ENCODE measurements at places on chromosomes 6 and 20.
A peak's percentile ranks its signal among the peaks of the same experiment; 100 is the strongest.

DNA sequence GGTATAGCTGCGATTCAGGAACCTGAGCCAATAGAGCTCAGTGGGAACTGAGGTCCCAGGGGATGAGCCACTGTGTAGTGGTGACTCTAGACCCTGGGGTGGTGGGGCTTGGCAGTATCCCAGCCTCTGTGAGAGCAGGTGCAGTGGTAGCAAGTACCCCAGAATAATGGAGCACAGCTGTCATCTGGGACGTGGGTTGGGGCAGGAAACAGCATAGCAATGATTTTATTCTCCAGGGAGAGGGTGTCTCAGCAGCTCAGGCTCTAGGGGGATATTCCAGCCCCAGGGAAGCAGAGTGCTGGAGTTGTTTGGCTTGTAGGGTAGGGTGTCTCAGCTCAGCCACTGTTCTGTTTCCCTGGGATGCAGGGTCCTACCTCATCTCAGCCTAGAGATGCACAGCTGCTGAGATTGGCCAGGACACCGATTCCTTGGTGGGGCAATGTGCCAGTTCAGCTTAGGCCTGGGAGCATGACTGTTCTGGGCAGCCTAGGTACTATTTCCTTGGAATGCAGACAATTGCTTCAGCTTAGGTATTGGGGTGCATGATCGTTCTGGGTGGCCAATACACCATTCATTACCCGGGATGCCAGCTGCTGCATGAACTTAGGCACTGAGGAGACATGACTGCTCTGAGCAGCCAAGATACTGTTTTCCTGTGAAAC lies 34.0 kb upstream of the NUP153 start:
- peak; percentile 32 for DNase-seq

DNA sequence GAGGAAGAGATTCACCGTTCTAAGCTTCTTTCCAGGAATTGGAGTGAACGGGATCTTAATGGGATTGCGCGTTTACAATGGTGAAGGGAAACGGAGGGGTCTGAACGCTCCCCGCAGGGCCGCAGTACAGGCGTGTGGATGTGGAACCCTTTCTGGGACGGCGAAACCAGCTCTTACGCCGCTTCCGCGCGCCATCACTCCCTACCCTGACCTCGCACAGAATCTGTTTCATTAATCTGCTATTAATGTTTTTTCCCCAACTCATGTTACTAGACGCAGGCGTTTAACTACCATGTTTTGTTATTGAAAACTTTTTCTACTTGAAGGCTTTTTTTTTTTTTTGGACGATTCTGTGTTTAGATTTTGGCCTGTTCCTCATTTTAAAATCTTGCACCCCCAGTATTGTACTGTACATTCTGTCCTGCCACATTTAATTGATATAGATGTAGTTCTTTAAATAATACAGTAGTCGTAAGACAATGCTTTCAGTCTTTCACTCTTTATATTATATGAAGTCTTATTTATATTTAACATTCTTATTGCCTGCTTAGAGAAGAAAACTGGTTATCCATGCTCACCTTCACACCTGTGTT lies 696 bp upstream of the SUPT3H start:
- DNase-seq: peak; percentile 40

- no peak for DNase-seq
These were observed 260.6 kb downstream of the PRL start for GRCh38 chr6:22036275-22036674.

DNA sequence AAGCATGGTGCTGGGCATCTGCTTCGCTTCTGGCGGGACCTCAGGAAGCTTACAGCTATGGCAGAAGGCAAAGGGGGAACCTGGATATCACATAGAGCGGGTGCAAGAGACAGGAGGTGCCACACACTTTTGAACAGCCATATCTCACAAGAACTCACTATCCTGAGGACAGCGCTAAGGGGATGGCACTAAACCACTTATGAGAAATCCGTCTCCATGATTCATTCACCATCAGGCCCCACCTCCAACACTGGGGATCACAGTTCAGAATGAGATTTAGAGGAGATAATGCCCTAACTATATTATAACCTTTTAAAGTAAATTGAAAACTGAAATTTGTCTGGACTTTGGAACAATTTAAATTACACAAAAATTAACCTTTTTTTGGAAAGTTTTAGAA lies 37.8 kb upstream of the SUMO4 start:
- DNase-seq: no peak

GRCh38 chr6:2852514-2852855 lies 10.8 kb upstream of the SERPINB1 start:
- DNase-seq: no peak

DNA sequence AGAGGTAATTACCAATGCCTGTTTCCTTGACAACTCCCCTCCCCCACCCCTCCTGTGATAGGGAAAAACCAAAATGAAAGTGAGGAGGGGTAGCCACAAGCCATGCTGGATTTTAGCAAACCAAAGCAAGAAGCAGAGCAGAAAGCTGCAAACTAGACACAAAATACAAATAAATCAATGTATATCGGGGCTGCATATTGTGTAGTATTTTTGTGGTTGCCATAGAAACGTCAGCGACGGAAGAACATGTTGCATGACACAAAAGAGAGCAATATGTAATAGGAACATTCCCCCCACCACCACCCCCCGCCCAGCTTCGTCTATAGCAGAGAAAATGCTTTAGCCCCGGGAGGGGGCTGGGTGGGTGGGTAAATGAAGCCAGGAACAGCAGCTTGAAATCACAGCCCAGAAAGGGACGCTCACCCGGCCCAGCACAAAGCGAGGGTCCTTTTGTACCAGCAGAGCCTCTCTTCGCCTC lies 548 bp downstream of the AGPAT4 start:
- DNase-seq: peak; percentile 28

GRCh38 chr6:7157752-7158616 lies 50.2 kb downstream of the RREB1 start:
- DNase-seq: no peak

- no peak for DNase-seq
These were observed 588.9 kb downstream of the RNF144B start for GRCh38 chr6:18976091-18976490.

GRCh38 chr6:108989700-108990099 lies 104.9 kb downstream of the SESN1 start:
- no peak for DNase-seq
